BE2C (cell line): ENCODE measurements at places on chromosomes 12 and 14.
A peak's percentile ranks its signal among the peaks of the same experiment; 100 is the strongest.

GRCh38 chr14:36268121-36268520 is 52.3 kb downstream of the MBIP start:
- peak; percentile 13 for DNase-seq

GRCh38 chr14:72525087-72525915 is 368.6 kb downstream of the DPF3 start:
- no peak for DNase-seq

DNA sequence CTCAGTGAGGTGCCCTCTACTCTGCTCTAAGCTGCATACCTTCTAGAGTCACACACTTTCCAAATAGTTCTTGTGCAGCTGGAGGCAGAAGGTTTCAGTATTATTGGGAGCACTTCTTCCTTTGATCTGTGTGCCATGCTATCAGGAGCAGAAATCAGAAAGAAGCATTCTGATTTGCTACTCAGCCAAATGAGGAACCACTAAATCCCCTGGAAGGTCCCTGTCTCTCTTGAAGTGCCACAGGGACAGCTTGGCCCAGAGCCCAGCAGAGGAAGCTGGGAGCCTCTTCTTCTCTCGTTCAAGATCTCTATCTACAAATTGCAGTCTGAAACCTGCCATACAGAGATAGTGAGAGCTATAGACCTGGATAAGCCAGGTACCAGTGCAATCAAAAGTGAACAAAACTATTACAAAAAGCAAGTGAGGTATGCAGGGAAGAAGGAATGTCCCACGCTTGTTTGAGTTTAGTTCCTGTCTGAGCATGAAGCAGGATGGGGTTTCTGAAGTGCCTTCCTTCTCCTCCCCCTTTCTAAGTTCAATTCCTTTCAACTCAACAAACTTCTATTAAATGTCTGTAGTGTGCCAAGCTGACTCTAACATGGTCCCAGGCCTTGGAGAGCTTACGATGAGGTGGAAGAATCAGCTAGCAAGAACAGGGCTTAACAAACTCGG is 100.9 kb upstream of the PARP11 start:
- no peak for DNase-seq

DNA sequence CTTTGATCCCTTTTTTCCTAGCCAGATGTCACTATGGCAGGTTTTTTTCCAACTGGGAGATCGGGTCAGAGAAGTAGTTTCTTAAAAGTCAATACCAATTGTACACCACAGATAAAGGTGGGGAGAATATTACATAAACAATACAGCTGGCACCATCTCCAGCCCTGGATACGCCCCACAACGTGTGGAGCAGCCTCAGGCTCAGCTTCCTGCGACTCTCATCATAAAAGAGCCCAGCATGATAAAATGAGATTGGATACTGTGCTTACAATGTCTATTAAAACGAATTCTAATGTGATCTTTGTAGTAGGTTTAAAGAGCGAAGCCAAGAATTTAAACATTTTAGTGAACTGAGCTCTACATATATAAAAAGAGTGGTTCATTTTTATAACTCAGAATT is 21.5 kb downstream of the EFCAB11 start:
- DNase-seq: no peak

GRCh38 chr14:34461334-34462131 is 507 bp downstream of the SPTSSA start:
- peak; percentile 63 for DNase-seq

DNA sequence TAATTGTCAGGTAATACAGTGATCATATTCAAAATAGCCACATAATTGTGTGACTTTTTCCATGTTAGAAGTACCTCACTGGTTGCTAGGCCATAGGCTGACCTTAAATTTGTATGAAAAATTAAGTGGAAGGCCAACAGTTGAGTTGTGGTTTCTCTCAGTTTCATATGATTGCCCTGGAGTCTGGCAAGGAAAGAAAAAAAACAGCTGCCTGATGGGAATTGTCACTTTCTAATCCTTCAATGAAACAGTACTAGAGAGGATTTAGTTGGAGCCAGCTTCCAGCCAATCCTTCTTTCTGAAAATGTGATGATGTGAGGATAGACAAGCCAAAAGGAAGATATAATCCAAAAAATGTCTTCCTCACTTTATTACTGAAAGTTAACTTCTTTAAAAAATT is 113.6 kb downstream of the ALX1 start:
- DNase-seq: no peak

DNA sequence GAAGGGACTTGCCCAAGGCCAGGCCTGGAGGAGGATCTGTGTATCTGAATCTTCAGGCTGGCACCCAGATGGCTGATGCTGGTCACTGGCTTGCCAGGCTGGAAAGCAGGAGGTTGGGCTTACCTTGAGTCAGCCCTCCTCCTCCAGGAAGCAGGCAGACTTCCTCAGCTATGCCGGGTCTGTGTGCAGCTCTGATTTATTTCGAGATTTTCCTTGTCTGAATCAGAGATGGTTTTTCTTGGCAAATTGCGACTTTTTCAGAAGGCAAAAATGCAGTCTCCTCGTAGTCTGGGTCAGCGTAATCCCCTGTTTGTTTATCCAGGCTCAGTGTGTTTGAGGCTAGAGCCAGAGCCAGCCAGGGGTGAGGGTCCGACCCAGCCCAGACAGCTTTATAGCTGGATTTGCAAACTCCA is 48.9 kb downstream of the SMOC1 start:
- DNase-seq: no peak

- no peak for DNase-seq
Measured at GRCh38 chr12:1966561-1967226, 37.6 kb downstream of the DCP1B start.

DNA sequence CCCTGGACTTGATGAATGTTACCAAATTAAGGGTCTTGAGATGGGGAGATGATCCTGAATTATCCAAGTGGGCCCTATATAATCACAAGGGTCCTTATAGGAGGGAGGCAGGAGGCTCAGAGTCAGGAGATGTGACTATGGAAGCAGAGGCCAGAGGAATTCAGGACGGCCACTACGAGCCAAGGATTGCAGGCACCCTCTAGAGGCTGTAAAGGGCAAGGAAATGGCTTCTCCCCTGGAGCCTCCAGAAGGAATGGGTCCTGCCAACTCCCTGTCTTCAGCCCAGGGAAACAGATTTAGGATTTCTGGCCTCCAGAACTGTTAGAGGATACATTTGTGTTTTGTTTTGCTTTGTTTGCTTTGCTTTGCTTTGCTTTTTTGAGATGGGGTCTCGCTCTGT is 8.8 kb downstream of the BDKRB1 start:
- no peak for DNase-seq

DNA sequence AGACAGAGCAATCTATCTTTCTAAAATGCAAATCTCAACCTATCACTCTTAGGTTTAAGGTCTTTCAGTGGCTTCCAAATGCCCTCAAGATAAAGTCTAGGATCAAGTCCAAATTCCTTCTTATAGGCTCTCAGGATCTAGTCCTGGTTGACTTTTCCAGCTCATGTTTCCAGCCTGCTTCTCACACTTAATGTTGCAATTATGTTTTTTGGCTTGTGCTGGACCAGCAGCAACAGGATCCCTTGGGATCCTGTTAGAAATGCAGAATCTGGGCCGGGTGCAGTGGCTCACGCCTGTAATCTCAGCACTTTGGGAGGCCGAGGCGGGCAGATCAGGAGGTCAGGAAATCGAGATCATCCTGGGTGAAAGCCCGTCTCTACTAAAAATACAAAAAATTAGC is 10.6 kb downstream of the GPR33 start:
- DNase-seq: no peak

DNA sequence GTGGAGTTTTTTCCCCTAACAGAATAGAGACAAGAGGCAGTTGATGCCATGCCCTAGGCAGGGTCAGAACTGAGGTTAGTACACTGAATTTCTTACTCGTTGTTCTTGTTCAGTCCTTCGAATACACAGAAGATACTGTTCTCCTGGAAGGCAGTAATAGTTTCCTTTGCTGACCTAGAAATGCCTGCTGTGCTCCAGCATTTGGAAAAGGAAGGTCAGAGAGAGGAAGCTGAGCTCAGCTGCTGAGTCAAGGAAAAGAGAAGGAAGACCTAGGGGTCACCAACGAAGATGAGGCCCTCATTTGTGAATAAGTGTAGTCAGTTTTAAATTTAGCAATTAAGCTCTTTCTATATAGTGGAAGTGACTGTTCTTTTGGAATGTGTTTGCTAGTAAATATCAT is 100.1 kb downstream of the CRADD start:
- DNase-seq: no peak

DNA sequence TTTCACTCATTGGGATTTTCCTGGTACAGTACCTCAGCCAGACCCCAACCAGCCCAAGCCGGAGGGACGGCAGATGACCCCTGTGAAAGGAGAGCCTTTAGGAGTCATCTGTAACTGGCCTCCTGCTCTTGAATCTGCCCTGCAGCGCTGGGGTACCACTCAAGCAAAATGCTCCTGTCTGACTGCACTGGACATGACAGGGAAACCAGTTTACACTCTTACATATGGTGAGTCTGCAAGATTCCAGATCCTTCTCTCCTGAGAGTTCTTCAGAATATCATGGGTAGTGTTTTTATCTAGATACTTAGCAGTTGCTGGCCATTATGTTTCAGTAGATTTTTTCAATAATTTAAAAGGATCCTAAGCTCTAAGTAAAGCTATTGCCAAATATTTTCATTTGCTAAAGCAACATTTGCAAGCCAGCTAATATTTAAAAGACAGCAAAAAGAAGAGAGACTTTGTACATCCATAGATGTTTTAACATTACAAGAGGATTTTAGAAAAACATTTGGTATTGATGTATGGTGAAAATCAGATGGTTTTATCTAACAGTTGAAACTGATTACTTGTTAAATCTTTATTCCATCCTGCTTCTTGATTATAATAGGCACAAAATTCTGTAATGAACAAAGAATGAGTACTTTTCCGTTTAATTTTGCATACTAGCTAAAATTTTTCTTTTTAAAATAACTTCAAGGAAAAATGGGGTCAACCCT is 85.1 kb upstream of the ATF1 start:
- no peak for DNase-seq

DNA sequence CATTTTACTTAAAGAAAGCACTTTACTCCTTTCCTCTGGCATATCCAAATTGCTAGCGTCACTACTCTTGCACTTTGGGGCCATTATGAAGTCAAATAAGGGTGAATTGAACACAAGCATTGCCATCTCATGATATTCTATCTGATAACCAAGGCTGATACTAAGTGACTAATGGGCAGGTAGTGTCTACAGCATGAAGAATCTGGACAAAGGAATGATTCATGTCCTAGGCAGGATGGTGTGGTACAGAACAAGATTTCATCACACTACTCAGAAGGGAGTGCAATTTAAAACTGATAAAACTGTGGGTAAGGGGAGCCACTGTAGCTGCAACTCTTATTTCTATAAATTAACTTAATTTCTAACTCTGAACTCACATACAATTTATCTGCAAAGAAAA is 7.7 kb upstream of the SLC6A15 start:
- DNase-seq: no peak

GRCh38 chr14:66698503-66698902 is 190.6 kb downstream of the GPHN start:
- DNase-seq: no peak

- no peak for DNase-seq
Measured at GRCh38 chr12:111927346-111927745, 85.3 kb downstream of the MAPKAPK5 start.

- DNase-seq: peak; percentile 87
Measured at GRCh38 chr12:21773263-21773741, 1.2 kb downstream of the KCNJ8 start.

GRCh38 chr12:6899837-6900519 is 4.6 kb upstream of the LRRC23 start:
- DNase-seq: no peak

DNA sequence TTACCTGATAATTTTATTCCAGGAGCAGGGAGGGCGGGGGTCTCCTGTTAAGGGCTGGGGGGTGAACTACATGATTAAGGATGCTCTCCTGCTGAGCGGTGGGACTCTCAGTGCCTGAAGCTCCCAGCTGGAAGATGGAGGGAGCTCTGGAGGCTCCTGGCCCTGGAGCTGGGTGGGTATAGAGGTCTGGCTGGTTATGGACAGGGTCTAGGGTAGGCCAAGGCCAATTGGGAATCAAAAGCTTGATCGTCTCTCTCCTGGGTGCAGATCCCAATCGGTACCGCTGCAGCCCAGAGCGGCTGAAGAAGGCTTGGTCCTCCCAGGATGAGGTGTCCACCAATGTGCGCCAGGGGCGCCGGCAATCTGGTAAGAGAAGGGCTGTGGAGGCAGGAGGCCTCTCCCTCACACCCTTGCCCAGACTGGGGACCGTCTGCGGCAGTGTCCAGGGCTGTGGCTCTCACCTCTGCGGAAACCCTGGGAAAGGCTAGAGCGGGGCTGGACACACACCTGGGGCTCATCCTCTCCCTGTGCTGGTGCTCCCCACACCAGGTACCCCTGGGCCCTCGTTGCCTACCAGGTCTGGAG is 28.4 kb downstream of the PLEKHG3 start:
- no peak for DNase-seq

GRCh38 chr12:103964805-103965204 is 867 bp upstream of the TDG start:
- no peak for DNase-seq

DNA sequence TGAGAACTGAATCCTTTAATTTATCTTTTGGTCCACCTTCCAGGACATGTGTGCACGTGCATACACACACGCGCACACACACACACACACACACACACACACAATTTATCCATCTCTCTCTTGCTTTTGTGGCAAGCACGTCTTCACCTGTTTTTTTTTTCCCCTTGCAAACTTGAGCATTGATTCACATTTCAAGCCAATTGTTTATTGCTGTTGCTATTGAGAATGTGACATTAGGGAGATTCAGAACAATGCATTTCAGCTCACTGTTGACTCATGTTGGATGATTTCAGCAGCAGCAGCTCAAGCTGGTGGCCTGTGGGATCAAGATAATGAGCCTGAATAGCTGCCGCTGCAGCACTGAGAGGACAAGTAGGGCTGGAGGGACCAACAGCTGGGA is 128.9 kb downstream of the SNAPC1 start:
- DNase-seq: no peak

DNA sequence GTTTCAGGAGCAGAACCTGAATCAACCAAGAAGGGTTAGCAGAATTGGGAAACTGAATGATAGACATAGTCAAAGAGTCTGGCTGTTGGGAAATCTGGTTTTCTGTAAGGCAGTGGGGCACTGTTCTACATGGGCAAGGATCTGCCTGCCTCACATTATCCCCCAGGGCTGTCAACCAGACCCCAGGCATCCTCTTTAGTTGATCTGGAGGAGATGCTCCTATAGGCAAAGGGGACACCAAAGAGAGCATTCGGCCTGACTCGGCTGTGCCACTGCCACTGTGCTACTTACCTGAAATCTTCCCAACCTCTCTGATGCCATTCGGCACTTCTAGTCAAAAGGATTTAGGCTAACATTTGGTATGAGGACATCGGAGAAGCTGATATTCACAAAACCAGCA is 4.1 kb downstream of the ISCU start:
- DNase-seq: no peak

GRCh38 chr12:12447236-12447635 is 90.4 kb downstream of the BORCS5 start:
- no peak for DNase-seq
